Activated CD4-positive, alpha-beta T cell treated with anti-CD3 and anti-CD28 coated beads, Interleukin-2, amount 10 ng/mL, durations not matched to agents 7 days and 5 days (primary cell): ENCODE measurements at places on chromosomes 1 and 21. TPM values are rescaled to one million over a fixed set of nuclear protein-coding genes. Genes with fewer than 3 reads are reported as not detected.

DNA sequence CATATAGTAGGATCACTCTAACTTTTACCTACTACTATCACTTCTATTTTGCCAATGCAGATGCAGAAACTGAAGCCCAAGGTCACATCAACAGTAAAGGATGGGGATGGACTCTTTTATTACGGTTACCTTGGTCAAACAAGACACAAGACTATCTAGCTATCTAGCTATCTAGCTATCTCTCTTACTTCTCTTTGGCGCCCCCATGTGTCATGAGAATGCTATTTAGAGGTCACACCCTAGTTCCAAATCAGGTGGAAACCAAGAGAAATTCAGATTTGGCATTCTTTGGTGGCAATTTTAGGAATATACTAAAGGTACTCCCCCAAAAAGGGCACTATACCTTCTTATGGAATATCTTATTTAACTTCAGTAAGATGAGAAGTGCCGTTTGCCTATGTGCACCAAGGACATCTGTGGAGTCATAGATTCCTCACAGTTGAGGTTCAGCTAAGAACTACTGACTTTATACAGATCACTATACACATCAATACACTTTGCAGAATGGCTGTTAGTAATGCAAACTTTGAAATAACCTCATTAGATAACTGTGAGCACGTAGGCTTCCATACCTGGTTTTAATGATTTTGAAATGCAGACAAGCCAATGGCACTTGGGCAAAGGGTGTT, 6.7 kb downstream of the ZNF648 start:
- DNase-seq: peak; percentile 80

- no peak for DNase-seq
These were observed 4.0 kb downstream of the LIX1L start for GRCh38 chr1:145953861-145954260.

LCE1E gene
- not detected for total RNA-seq

- no peak for DNase-seq
These were observed 44.8 kb downstream of the DDAH1 start for GRCh38 chr1:85420199-85420598.

DNA sequence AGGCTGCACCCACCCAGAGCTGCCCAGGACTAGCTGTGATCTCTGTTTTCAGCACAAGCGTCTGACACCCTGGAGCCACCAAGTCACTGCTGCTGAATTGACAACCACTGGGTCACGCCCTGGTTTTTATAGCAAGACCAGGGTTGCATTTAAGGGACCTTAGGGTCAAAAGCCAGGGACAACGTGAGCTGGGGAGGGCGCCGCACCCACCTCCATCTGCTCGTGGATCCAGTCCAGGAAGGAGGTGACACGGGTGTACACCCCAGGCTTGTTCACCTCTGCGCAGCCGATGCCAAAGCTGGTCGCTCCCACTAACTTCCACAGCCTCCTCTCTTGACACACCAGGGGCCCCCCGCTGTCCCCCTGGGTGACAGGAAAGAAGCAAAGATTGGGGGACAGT, 9.2 kb upstream of the TFF1 start:
- no peak for DNase-seq

DNA sequence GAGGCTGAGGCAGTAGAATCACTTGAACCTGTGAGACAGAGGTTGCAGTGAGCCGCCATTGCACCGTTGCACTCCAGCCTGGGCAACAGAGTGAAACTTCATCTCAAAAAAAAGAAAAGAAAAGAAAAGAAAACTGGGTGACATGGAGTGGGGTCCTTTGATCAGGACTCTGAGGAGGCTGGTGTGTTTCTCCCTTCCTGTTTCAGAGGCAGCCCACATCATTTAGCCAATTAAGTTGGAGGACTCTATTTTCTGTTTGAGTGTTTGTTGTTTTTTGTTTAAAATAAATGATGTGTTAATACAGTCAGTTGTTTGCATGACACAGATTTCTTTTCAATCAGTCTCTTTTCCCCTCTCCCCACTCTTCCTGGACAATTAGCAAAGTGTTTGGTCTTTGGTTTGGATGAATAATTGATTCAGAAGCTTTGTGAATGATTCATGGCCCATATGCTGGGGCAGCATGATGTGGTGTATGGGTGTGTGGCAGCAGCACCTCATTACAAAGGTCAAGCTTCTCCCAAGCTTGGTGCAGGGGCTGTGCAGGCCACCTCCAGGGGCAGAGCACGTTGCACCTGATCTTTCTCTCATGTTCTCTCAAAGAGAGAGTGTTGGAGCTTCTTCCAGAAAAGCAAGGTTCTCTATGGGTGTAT, 48.8 kb downstream of the CACNA1E start:
- no peak for DNase-seq

CELA2A gene
- not detected for total RNA-seq

- DNase-seq: no peak
These were observed 265.8 kb downstream of the DPYD start for GRCh38 chr1:97654876-97655585.

CACHD1 gene
- 0.47 TPM for total RNA-seq

OSCP1 gene
- 2.2 TPM for total RNA-seq

ROR1 gene
- not detected for total RNA-seq

RAP1A gene
- 130 TPM for total RNA-seq

HMGCS2 gene
- total RNA-seq: not detected

DNA sequence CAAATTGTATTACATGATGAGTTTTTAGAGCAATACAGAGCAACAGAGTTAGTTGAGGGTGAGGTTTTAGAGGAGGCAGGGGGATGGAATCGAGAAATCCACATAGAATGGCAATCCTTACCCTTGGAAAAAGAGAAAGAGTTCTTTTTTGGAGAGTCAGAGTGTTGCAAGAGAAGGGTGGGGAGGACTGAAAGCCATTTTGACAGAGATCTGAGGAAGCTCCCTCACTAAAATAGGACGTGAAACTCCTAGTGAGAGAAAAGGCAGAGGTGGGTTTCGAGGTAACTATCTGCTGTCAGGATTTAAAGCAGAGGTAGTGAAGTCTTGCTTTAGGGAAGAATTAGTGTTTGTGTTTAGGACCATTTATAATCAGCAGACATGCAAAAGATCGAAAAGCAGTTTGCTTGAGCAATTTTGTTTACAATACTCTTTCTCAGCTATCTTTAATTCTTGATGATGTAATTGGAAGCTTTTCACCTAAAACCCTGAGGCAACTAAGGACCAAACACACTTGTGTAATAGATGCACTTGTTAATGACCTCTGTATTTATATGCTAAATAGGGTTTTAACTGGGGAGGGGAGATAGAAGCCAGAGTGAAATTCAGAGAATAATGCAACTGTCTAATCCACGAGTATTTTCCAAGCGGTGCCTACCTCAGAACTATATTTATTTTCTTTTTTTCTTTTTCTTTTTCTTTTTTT, 20.0 kb downstream of the ADAMTS5 start:
- DNase-seq: no peak

DNA sequence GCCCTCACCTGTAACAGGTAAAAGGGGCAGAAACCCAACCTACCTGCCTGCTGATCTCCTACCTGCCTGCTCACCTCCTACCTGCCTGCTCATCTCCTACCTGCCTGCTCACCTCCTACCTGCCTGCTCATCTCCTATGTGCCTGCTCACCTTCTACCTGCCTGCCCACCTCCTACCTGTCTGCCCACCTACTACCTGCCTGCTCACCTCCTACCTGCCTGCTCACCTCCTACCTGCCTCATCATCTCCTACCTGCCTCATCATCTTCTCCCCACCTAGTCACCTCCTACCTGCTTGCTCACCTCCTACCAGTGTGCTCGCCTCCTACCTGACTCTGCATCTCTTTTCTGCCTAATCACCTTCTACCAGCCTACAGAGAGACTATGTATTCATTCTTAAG, 452.9 kb downstream of the MATN1 start:
- DNase-seq: no peak

BRINP3 gene
- total RNA-seq: not detected
